ENCODE measurements at places on chromosomes 1 and 21.

- peak; percentile 35 for DNase-seq
Measured at GRCh38 chr1:10561497-10561896, 86.7 kb downstream of the PEX14 start.

DNA sequence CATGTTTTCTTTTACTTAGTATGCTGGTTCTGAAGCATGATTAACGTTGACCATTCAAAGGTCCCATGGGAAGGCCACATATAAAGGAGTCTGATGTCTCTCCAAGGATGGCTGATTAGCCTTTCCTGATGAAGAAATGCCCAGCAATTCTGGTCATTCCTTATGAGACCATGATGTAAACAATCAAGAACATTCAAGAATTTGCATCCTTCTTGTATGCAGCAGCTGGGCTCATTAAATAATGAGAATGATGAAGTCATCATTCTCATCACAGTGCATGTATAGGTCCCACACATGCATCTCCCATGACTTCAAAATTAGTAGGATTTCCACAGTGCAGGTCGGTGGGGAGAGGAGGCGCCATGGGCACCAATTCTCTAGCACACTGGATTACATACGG lies 85.4 kb downstream of the APP start:
- no peak for DNase-seq

- peak; percentile 69 for DNase-seq
Measured at GRCh38 chr1:25819491-25820246, at the start of gene MTFR1L. Gene MTFR1L (plus strand): TSS chr1:25819954. CDS start chr1:25823105, 3,151 bp downstream.

GRCh38 chr1:109573785-109574184 lies 25.4 kb downstream of the GNAI3 start:
- no peak for DNase-seq

DNA sequence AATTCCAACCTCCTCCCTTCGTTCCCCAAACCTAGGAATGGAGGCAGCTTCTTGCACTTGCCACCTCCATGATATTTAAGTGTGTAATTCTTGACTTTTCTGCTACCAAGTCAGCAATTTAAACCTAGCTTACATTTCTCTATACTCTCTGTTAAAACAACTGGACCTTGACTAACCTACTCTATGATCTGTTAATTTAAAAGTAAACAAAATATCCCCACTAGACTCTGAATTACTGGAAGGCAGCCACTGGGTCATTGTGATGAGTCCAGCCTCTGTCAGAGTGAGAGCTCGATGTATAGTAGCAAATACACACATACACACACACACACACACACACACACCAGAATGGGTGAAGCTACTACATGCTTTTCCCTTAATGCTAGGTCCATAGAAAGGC lies 40.0 kb upstream of the DHCR24 start:
- DNase-seq: peak; percentile 46

- DNase-seq: no peak
Measured at GRCh38 chr1:63864224-63864641, 90.4 kb downstream of the ROR1 start.

All from cardiac fibroblast (primary cell).